Activated CD4-positive, alpha-beta T cell treated with anti-CD3 and anti-CD28 coated beads, Interleukin-2, amount 50 U/mL, for 1 hour (primary cell): ENCODE measurements at places on chromosomes 11 and 22.

DNA sequence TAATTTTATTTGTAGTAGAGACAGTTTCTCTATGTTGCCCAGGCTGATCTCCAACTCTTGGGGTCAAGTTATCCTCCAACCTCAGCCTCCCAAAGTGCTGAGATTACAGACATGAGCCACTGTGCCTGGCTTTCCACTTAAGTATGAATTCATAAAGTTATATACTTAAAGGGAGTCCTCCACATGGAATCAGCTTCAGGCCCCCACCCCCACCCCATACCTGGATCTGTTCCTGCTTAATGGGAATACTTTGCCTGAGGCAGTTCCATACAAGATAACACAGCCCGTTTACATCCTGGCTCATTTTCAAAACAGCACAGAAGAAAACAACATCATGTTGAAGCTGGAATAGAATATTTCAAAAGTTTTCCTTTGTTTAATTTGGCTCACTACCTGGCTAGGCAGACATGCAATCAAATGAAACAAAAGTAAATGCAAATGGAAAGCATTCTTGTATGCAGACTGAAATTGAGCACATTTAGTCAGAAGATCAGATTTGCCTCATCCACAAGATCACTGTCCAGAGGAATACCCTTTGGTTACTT, 82.4 kb downstream of the FAT3 start:
- no peak for DNase-seq

DNA sequence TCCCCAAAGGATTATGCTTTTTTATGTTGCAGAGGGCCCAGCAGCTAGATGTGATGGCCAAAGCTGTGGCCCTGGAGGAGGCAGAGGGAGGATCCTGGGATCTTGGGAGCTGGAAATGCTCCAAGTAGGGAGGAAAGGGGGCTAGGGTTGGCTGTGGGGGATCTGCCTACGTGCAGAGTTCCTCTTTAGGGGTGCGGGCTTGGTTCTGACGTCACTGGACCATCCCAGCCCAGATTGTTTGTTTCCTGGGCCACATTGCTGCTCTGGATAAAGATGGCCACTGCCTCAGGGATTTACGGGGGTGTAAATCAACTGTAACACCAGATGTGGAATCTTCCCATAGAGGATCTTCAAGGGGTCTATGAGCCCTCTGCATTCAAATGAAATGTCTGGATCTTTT, 110.3 kb upstream of the SYT13 start:
- no peak for DNase-seq

GRCh38 chr11:68002938-68003845, 705 bp downstream of the UNC93B1 start:
- DNase-seq: peak; percentile 63

DNA sequence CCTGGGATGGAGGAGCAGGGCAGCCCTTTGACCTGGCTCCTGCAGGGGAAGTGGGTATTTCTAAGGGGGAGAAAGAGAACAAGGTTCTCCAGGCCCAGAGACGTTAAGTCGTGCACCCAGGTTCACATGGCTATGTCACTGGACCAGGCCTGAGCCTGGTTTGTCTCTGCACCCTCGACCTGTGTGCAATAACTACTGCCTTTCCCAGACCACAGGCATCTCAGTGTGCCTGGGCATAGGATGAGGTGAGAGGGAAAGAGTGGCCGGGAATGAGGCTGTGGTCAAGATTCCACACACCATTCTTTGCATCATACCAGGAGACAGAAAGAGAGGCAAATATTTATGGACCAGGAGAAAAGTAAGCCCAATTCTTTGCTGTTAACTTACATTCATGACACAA, 66.8 kb downstream of the PRR5L start:
- no peak for DNase-seq

DNA sequence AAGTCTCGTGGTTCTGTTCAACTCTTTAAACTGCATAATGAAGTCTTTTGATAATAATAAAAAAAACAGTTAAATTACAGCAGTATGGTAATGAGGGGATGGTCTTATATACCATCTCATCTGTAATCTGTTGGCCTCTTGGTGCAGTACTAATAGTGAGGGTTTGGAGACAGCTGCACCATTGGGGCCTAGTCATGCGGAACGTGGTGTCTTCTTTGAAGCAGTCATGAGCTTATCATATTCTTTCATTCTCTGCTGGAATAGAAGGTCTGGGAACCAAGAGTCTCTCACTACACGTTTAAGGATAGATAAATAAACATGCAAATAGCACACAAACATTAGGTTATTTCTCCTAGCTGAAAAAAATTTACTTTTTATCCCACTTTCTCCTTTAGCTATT, 40.9 kb upstream of the OR9Q1 start:
- DNase-seq: no peak

GRCh38 chr11:3879967-3880542, 24.6 kb downstream of the STIM1 start:
- DNase-seq: no peak

GRCh38 chr11:7204778-7205177, 46.9 kb upstream of the SYT9 start:
- no peak for DNase-seq

DNA sequence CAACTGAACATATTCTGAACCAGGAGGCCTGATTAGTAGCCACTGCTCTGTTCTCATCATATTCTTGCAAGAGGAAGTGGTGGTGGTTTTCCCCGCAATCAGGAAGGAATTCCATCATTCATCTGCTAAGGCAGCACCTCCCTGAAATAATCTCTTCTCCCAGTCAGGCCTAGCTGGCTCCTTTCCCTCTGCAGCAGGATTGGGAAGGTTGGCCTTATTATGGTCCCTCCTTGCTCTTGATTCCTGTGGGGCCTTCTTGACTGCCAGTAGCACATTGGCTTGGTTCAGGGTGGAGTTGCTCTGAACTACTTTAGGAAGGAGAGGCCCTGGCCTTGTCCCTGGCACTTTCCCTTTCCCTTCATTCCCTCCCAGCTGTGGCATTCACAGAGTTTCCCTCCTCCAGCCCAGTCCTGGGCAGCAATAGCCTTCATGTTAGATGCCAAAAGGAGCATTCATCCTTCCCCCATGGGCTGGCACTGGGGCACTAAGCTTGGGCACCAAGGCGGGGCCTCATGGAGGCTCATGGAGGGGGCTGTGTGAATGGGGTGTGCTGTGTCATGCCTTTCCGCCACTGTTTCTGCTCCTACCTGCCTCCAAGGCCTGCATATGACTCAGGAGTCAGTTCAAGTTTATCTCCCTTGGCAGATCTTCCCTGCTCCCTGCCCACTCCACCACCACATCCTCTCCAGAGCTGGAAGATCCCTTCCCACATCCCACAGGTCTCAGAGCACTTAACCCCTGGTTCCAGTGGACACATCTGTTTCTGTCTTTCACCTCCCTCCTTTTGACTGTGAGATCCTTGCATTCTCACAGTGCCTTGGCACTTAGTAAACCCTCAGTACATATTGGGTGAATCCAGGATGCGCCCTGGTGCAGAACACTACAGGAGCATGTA, 27.6 kb upstream of the CD44 start:
- no peak for DNase-seq

DNA sequence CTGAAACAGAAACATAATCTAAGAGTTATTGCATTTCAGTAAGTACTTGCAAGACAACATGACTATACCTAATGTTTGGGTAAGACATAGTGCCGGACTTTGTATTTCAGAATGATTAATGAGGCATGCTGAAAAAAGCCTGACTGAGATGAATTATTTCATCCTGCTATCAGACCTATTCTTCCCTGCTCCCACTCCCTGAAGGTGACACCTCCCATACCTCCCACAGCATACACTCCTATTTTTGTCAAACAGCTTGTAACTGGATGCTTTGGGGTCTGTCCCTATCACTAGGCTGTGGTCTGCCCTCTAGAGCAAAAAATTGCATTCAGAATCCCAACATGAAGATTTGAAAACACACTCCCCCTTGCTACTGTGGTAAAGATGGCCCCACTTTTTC, 10.9 kb upstream of the SCN3B start:
- no peak for DNase-seq

DNA sequence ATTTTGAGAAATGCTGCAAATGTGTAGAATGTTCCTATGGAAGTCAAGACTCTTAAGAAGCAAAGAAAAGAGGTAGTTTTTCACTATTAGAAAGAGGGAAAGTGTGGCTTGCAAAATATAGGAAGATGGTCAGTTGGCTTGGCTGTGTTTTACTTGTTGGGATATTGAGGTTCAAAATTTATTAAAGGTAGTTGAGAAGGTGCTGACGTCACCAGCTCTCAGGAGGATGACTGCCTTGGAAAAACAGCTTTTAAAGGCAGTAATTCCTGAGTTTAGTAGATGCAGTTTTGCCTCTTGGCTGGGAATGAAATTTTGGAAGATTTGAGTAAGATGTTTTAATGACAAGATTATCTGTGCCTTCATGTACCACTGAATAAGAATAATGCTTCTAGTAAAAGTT, 336 bp downstream of the OR4D9 start:
- DNase-seq: no peak

DNA sequence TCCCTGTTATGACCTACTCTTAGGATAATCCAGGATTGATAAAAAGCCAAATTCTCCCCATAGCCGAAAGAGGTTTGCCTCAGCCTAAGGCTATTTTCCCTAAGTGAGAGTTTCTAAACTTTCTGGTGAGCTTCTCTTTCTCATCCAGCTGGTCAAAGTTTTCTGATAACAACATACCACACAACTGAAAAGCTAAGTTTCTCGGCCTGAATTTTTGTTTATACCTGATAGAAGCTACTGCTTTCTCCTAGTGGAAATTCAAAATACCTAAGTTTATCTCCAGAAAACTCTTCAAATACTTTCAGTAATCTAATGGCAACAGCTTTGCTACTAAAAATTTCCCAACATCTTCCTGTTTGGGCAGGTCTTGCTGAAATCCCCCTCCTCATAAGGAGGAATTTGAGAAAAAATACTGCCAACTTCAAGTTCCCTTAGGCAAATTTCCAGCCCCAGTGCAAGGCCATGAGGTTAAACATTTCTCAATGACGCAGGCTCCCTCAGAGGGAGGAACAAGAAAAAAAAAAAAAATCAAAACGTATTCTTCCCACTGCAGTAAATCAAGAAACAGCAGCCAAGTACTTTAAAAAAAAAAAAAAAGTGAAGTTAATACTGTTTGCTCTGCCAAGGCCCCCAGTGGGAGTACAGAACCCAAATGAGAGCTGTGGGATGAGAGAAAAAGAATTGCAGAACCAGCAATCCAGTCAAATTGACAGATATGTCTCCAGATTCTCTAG, 127.0 kb downstream of the MRTFA start:
- DNase-seq: no peak

GRCh38 chr11:73233211-73233610, 15.1 kb downstream of the P2RY2 start:
- DNase-seq: no peak

DNA sequence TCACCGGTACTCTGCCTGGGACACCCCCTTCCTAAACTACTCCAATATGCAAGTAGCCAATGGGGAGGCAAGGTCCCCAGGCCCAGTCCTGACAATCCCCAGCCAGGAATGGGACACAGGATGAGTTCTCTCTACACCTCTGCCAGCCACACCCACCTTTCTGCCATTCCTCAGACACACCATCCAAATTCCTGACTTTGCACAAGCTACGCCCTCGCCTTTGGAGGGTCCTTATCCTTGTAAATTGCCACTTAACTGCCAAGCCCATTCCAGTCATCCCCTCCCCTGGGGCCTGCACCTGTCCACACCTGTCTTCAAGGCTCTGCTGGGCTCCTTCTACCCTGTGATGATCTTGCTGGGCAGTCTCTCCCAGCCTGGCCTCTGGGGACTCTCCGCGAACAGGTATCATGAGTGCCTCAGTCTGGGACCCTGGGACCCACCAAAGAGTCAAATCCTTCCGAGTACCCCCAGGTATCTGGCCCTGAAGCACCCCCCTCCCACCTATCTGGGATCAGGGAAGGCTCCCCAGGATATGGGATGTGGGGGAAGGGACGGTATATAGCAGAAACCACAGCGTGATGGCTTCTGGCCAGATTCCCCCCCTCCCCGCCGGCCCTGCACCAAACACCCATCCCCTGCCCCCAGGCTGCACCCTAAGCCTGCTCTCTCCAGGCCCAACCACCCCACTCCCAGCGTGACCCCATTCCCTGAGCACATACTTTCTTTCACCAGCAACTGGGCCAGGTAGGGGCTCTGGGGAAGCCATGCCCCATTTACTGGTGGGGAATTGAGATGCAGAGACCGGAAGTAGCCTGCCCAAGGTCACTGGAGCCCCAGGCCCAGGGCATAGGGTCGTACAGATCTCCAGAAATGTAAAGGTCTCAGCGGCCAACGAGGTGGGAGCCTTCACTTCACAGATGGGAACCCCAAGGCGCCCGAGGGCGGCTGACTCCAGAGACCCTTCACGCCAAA, 806 bp downstream of the ARAP1 start:
- no peak for DNase-seq

DNA sequence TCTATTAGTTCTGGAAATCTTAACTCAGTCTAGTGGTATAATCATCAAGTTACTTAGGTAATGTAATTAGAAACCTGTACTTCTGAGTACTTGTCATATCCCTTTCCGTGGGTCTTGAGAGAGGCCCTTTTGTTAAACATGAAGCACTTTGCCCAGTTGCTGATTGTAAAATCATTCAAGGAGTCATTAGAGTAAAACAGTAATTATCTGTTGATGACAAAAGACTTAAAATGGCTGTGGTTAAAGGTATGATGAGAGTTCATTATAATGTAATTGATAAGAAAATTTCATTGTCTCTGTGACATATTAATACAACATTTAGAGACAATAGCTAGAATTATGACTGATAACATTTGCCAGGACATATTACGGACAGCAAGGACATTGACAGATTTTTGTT, 34.3 kb downstream of the PRR5L start:
- no peak for DNase-seq

GRCh38 chr11:118791961-118792569, 1.1 kb upstream of the DDX6 start:
- DNase-seq: peak; percentile 23

- no peak for DNase-seq
Measured at GRCh38 chr22:45497351-45498145, 5.1 kb upstream of the FBLN1 start.

DNA sequence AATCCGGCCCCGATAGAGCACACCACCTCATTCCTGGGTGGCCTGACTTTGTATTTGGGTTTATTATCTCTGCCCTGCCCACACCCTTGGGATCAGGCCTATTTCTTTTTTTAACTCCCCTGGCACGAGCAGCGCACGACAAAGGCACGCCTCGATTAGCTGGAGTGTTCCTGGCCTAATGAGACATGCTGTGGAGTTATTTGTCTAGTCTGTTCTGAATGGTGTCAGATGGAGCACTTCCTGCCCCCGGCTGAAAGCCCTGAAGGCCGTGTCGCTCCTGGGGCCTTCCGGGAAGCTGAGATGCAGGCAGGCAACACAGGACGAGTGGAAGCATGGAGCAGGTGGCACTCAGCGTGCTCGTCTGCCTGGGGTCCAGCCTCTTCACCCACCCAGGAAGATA, 47.1 kb downstream of the LARGE1 start:
- no peak for DNase-seq

DNA sequence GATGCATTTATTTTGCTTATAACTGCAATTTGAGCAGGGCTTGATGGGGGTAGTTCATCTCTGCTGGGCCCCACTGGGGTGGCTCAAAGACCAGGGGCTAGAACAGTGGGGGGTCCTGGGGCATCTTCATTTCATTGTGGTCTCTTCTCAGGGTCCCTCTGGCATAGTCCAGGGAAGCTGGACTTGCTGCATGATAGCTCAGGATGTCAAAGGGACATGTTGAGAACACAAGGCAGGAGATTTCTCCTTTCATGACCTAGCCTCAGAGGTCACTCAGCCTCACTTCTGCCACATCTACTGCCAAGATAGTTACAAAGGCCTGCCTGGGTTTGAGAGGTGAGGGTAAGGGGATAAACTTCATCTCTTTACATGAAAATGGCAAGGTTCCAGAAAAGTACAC, 89.5 kb downstream of the CWC15 start:
- DNase-seq: no peak

- DNase-seq: no peak
Measured at GRCh38 chr11:81444297-81444696, 1289.4 kb downstream of the FAM181B start.

- DNase-seq: no peak
Measured at GRCh38 chr11:123479048-123479837, 49.2 kb downstream of the GRAMD1B start.
